ENCODE measurements at places on chromosomes 3 and 15.

DNA sequence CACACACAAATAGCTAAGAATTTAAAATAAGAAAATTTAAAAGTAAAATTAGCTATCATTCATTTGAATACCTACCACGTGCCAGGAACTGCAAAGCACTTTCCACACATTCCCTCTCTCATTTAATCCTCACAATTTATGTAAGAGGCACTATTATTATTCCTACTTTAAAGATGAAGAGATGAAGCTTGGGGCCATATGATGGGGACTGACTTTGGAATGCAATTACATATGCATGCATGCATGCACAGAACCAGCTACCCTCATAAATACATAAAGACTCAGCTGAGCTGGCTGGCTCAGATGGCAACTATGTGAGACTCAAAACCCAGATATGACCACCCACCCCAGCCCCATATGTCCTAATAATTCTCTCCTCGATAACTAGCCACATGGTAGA, 31.7 kb upstream of the THUMPD3 start:
- no peak for DNase-seq

GRCh38 chr3:143775459-143775858, 72.8 kb downstream of the SLC9A9 start:
- DNase-seq: no peak

GRCh38 chr3:9745521-9745920, 4.2 kb upstream of the OGG1 start:
- DNase-seq: no peak

- DNase-seq: no peak
Observed at GRCh38 chr3:176896640-176897039, 300.6 kb downstream of the TBL1XR1 start.

DNA sequence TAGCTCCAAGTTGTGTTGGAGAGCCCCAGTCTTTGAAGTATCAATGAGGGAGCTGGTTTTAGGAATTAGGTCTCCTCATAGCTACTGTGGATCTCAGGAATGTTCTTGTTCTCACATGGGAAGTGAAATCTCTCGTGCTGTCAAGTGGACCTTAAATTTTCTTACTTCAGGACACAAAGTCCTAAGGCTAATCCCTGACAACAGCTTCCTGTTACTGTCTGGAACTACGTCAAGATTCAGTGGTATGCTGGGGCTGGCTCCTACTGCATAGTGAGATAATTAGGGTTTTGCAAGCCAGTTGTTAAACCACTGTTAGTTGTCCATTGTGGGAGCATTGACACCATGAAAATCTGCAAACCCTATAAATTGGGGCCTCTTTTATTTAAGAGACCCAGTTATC, 22.8 kb downstream of the MESP1 start:
- no peak for DNase-seq

GRCh38 chr3:115239717-115240116, 92.6 kb upstream of the ZBTB20 start:
- peak; percentile 87 for DNase-seq

GRCh38 chr3:47741925-47742324, 39.8 kb downstream of the SMARCC1 start:
- no peak for DNase-seq

DNA sequence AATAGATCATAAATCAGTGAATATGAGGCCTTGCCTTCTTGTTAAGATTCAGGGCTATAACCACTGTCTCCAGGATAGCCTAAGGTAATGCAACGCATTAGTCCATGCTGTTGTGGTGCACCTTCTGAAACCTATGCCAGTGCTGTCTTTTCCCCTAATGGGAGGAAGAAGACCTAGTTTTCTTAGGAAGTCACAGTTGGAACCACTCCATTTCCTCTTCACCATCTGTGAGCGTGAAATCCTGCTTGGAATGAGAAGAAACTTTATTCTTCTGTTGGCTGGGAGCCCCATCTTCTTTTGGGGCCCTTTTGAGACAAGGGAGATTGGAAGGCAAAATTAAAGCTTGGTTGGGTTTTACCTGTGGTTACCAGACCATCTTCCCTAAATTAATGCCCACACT, 25.9 kb upstream of the SLC7A14 start:
- DNase-seq: no peak

DNA sequence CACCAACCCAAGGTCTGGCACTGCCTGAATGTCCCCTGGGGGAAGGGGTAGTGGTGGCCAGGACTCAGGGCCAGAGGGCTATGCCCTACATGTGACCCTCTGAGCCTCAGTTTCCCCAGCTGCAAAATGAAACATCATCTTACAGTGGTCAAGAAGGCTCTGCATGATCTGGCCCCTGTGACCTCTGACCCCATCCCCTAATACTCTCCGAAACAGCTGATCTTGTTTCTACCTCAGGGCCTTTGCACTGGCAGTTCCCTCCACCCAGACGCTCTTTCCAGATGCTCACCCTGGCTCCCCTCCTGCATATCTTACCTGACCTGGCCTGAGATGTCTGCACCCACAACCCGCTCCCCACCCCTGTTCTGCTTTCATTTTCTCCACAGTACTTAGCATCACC, 21.8 kb downstream of the PLXND1 start:
- no peak for DNase-seq

- DNase-seq: no peak
Observed at GRCh38 chr3:71041371-71041770, 542.2 kb downstream of the FOXP1 start.

GRCh38 chr15:42723068-42723467, 13.9 kb downstream of the CDAN1 start:
- no peak for DNase-seq

DNA sequence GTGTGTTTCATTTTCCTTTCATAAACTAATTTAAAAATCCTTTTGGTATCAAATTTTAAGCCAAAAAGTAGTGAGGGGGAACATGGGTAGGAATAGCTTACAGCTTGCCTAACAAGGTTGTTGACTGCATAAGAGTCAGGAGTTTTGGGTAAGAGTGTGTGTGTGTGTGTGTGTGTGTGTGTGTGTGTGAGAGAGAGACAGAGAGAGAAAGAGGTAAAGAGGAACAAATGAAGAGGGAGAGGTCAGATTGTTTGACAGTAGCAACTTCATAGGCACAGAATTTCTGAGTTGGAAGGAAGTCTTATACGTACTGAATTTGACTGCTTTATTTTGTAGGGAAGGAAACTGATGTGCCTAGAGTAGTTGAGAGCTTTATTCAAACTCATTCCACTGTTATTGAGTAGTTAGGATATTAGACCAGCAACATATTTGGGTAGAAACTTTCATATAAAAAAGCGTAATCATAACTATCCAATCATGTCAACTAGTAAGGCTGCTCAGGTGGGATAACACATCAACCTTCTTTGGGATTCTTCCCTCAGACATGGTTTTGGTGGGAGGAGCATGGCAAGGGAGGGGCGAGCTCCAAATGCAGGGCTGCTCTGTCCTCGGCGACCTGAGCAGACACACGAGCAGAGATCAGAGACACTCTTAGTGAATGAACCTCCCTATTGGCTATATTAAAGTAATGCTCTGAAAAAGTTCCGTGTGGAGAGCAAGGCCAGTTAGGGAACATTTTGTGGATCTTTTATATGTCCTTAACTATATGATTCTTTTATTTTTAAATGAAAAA, 86.4 kb downstream of the LPP start:
- no peak for DNase-seq

- no peak for DNase-seq
Observed at GRCh38 chr3:70519913-70520659, 207.6 kb upstream of the MDFIC2 start.

DNA sequence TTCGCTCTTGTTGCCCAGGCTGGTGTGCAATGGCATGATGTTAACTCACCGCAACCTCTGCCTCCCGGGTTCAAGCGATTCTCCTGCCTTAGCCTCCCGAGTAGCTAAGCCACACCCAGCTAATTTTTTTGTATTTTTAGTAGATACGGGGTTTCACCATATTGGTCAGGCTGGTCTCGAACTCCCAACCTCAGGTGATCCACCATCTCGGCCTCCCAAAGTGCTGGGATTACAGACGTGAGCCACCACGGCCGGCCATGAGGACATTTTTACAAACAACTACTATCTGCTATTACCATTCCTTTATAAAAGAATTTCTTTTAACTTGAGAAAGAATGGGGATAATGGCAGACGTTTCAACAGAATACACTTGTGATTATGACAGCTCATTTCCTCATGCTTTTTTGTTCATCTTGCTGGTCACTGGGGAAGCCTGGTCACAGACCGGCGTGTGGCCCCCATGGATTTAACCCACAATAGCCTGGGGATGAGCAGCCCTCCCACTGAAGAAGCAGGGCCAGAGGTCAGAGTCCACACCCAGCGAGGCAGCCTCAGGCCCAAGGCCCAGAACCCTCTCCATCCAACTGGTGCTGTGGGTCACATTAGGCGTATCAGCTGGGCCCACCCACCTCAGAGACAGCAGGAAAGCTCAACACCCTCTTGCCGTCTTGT, 112.0 kb downstream of the LIPC start:
- DNase-seq: no peak

- no peak for DNase-seq
Observed at GRCh38 chr15:56913670-56914069, 4.8 kb upstream of the TCF12 start.

- DNase-seq: no peak
Observed at GRCh38 chr3:32837366-32837765, 19.6 kb downstream of the TRIM71 start.

DNA sequence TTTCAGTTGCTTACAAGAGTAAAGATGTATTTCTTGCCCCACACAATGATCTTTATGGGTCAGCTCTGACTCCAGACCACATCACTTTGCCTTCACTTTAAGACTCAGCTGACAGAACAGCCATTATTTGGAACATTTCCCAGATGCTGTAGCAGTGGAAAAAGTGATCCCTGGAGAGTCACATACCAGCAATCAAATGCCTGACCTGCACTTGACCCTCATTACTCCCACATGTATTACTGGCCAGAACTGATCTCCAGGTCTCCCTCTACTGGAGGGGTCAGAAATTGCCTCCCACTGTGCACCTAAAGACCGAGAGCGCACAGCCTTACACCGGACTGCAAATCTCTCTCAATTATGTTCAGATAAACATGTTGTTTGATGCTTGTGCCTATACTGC, 88.6 kb upstream of the ZNF385D start:
- DNase-seq: peak; percentile 76

- DNase-seq: no peak
Observed at GRCh38 chr3:108055931-108056330, 34.9 kb downstream of the CD47 start.

DNA sequence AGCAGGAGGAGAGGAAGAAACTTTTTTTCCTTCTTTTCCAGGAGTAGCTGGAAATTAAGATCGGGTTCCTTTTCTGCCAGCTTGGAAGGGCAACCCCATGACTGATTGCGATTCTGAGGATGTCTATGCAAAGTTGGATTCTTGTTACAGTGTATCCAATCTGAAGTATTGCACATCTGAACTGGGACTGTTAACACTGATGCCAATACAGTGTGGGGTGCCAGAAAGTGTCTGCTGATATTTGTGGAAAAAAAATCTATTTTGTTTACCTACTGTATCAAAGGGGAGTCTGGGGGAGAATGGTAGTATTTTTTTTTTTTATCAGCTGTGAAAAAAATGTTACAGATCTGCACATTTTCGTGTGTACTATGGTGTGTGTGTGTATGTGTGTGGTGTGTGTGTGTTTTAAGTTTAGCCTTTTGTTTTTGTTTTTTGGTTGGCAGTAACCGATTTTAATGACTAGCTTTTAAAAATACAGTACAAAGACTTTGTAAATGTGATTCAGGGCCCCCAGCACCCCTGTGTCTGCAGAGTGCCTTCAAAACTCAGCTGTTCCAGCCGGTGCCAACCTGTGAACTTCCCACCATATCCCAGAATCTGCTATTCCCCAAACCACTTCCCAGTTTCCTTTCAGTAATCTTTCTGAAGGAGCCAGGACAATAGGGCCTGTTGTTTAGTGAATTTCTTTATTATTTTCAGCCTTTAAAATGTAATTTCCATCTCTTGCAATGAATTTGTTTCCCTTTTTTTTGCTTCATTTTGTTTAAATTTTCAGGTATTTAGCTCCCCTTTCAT, 1.9 kb downstream of the RAP2B start:
- DNase-seq: no peak

- DNase-seq: no peak
Observed at GRCh38 chr15:74497584-74497983, 36.6 kb upstream of the UBL7 start.

GRCh38 chr15:89352476-89352875, 17.9 kb upstream of the POLG start:
- no peak for DNase-seq

- DNase-seq: no peak
Observed at GRCh38 chr15:40252438-40253166, 13.7 kb downstream of the PAK6 start.

- no peak for DNase-seq
Observed at GRCh38 chr15:53401503-53401902, 358.0 kb downstream of the WDR72 start.

GRCh38 chr15:60966316-60966715, 262.8 kb downstream of the RORA start:
- no peak for DNase-seq

GRCh38 chr3:178479446-178479845, 56.8 kb upstream of the KCNMB2 start:
- no peak for DNase-seq

- no peak for DNase-seq
Observed at GRCh38 chr3:23623844-23624243, 181.9 kb upstream of the UBE2E1 start.

DNA sequence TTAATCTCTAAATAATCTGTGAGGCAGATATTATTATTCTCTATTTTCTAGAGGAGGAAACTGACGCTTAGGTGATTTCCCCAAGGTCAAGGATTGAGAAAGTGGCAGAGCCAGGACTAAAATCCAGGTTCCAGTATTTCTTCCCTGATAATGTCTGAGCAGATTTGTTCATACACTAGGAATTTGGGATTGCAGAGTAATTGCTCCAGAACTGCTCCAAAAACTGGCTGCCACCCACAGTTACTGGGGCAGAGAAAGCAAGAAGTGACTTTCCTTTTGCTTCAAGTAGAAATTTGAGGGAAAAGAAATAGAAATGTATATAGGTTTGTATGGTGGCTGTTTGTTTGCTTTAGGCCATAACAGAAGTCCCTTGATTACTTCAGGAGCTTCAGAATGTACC, 60.6 kb downstream of the SLC12A8 start:
- DNase-seq: peak; percentile 77

DNA sequence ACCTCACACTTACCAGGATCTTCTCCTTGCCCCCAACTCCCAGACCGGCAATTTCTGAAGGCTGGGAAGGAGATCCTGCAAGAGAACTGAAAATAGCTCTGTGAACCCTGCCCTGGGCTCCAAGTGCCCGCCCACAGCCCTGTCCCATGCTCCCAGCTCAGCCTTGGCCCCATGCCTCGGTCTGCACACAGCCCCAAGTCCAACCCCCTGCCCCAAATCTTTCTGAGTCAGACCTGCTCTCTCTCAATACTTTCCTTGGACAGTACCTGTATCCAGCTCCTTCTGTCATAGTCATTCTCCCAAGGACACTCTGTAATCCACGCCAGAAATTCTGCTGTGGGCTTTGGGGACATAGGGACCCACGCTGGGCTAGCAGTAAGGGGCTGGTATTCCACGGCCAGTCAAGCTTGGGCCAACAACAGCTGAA, 6.3 kb upstream of the SMAD3 start:
- DNase-seq: no peak

- no peak for DNase-seq
Observed at GRCh38 chr15:40412095-40412759, 6.6 kb downstream of the IVD start.

Measured in ascending aorta (tissue), 2 donors.